Stimulated activated CD4-positive, alpha-beta T cell treated with anti-CD3 and anti-CD28 coated beads, Interleukin-1b, Interleukin-23, amount 100 ng/mL, for 24 hours (primary cell): ENCODE measurements at places on chromosomes 7 and 10.

DNA sequence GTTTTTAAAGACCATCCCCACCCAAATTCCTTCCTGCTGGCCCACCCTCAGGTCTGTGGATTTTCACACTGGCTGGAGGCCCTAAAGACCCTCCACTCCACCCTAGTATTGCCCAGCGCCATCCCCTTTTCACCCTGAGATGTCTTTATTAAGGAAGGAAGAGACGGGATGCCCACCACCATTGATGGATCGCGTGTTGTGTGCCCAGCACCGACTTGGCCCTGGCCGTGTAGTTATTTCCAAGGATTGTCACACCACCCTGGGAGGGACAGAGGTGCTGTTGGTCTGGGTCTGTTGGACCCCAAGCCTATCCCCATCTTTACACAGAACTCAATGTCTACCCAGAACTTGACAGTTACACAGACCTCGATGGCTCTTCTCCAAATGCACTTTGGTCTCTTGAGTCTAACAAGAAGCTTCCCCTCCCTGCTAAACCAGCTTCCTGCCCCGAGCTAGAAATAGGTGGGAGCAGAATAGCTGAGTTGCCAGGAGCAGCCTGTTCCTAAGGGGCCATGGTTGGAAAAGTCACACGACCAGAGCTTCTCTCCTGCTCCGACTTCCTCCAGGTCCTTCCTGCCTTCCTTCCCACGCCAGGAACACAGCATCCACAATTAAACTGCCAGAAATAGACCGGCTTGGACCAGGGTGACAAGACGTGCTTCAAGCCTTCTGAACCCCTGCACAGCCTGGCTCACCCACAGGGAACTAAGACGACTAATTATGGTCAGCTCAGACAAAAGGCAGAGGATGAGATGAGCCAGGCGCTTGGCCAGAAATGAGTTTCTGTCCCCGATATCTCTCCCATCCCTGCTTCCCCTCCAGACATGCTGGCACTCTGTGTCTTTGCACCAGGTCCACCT lies 139.5 kb upstream of the CHST15 start:
- no peak for DNase-seq

- no peak for DNase-seq
These were observed 46.6 kb downstream of the MSRB2 start for GRCh38 chr10:23141995-23142394.

DNA sequence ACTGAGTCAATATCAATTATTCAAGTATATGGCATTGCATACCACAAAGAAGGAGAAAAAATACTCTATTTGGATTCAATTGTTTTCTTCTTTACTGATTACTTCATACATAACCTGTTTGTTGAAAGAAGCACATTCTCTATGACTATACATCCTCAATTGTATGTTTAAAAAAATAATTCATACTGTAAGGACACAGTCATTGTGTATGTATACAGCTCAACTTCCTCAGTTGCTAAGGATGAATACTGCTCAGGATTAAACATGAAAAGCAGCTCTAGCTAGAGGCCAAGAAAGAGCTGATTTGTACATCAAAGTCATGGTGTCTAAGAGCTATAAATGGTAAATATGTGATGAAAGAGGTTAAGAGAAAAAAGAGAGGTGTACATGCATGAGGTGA lies 15.8 kb upstream of the BPGM start:
- no peak for DNase-seq

DNA sequence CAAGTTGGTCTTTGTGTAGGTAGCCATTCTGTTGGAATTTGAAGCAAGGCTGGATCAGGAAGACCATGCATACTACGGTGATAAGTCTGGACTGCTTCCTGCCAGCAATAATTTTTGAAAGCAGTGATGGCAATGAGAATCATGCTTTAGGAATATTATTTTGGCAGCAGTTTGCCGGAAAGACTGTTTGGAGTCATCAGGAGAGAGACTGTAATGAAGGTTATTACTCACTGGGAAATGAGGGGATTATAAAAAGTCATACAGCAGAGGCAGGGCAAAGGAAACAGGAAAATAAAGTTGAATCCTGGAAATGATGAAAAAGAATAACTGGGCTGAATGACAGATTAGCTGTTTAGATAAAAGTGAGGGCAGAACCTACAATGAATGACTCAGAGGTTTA lies 1136.8 kb upstream of the AUTS2 start:
- no peak for DNase-seq

- no peak for DNase-seq
These were observed 823.0 kb downstream of the REEP3 start for GRCh38 chr10:64344211-64344610.

- no peak for DNase-seq
These were observed 13.2 kb upstream of the FRMPD2 start for GRCh38 chr10:48287417-48288391.

GRCh38 chr10:104279550-104280259 lies 10.7 kb downstream of the GSTO2 start:
- DNase-seq, result no peak

GRCh38 chr10:131577178-131577555 lies 265.6 kb upstream of the TCERG1L start:
- DNase-seq, result no peak

DNA sequence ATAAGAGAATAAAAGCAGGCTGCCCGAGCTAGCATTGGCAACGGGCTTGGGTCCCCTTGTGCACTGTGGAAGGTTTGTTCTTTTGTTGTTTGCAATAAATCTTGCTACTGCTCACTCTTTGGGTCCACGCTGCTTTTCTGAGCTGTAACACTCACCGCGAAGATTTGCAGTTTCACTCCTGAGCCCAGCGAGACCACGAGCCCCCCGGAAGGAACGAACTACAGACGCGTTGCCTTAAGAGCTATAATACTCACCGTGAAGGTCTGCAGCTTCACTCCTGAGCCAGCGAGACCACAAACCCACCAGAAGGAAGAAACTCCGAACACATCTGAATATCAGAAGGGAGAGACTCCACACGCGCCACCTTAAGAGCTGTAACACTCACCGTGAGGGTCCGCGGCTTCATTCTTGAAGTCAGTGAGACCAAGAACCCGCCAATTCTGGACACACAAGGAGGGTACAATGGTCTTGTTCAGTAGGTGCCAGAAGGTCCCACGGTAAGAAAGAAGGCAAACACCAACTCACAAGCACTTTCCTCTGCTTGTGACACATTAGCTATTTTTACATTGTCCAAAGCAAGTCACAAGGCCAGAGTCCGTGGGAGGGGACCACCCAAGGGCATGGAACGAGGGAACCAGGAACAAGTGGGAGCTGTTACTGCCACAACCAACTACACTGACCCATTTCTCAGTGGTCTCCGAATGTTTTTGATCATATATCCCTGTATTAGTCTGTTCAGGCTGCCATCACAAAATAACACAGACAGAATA lies 29.2 kb upstream of the CACUL1 start:
- no peak for DNase-seq

DNA sequence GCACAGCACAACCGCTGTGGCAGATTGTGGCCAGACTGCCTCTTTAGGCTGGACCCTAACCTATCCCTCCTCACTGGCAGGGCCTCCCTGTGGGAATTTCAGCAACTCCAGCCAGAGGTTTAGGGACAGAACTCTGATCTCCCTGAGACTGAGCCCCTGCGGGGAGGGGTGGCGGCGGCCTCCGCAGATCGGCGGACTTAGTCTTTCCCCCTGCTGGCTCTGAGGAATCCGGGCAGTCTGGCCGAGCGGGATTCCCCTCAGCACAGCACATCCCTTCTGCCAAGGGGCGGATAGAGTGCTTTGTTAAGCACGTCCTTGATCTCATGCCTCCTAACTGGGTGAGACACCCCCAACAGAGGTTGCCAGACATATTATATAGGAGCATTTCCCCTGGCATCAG lies 224.2 kb upstream of the NPY start:
- no peak for DNase-seq

GRCh38 chr7:39410582-39410981 lies 155.6 kb upstream of the YAE1 start:
- no peak for DNase-seq

DNA sequence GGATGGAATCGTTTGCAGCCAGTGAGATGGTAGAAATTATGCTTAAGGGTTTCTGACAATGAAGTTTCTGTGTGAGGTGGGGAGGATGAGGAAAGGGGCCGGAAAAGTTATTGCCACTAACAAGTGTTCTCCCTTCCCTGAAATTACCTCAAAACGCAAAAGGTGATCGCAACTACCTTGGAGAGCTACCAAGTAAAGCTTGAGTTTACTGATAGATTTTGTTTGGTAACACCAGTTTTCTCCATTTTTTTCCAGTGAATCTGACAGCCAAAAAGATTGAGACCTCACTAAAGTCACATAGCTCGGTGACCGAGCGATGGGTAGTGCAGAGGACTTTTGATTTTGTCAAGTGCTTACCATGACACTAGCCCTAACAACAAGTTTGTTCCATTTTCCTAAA lies 1.6 kb downstream of the SUV39H2 start:
- DNase-seq, result no peak

DNA sequence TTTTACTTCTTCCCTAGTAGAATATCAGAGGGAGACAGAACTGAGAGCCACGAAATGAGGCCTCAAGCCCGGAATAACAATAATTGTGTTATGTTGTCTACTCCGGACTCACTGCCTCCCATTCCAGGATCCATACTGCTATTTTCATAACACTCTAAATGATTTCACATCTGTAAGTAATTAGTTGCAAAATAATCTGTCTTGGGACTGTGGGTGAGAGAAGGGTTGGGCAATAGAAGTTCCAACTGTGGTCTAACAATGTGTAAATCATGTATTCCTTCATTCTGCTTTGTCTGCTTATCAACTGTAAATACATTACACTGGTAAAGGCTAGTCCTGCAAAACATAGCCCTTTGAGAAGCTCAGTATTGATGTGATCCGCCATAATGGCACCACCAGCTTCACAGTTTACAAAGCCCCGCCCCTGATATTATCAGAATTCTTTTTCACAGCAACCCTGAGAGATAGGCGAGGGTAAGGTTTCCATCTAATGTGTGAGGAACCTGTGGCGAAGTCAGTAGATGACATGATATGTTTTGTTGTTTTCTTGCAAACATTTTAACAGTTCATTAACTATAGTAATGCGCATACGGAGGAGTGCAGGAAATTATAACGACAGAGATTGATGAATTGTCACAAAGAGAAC lies 265.7 kb upstream of the BMPER start:
- DNase-seq, result no peak

DNA sequence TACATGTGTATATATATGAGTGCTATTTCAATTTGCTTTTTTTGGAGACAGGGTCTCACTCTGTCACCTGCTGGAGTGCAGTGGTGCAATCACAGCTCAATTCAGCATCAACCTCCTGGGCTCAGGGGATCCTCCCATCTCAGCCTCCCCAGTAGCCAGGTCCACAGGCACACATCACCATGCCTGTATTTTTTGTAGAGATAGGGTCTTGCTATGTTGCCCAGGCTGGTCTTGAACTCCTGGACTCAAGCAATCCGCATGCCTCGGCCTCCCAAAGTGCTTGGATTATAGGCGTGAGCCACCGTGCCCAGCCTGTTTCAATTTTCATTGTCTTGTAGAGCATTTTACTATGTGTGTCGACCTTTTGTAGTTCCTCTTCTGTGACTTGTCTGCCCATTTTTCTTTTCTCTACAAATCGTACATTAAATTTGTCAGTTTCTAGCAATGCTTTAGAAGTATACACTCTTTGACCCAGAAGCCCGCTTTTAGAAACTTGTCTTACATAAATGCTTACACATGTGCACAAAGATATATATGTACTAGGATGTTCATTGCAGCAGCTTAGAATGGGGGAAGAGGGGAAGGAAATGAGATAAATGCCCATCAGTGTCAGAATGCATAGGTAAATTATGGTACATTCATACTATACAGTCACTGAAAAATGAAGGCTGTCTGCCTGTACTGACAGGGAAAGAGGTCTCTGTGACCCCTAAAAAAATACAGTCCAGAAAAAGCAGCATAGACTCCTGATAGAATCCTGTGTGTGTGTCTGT lies 12.2 kb upstream of the RFC2 start:
- DNase-seq, result no peak

DNA sequence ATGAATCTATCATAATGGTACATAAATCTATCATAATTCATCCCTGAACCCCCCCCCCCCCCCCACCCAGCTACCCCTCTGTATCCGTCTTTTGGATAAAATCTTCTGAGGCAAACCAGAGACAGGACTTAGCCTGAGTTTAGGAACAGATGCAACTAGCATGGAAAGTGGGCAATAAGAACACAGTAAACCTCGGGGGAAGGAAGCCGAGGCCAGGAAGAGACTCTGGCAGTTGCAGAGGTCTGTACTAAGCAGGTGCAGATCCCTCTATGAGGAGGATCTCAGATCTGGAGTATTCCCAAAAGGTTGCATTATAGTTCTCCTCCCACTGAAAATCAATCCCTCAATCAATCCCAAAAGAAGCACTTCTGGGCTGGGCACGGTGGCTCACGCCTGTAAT lies 87.2 kb downstream of the EBF3 start:
- DNase-seq, result no peak

GRCh38 chr7:521221-522070 lies 1.8 kb upstream of the PDGFA start:
- no peak for DNase-seq

DNA sequence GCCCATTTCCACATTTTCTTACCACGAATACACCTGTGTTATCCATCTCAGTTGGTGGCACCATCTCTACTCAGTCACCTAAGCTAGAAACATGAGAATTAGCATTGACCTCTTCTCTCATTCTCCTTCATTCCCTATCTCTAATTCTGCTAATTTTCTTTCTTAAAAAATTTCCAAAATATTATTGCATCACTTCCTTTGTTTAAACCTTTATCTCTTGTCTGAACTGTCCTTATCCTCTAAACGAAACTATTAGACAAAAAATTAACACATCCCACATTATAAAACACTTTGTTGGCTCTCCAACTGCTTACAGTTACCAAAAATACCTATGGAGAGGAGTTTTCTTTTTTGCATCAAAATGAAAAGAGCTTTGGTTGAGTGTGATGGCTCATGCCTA lies 18.3 kb downstream of the TAF3 start:
- no peak for DNase-seq

DNA sequence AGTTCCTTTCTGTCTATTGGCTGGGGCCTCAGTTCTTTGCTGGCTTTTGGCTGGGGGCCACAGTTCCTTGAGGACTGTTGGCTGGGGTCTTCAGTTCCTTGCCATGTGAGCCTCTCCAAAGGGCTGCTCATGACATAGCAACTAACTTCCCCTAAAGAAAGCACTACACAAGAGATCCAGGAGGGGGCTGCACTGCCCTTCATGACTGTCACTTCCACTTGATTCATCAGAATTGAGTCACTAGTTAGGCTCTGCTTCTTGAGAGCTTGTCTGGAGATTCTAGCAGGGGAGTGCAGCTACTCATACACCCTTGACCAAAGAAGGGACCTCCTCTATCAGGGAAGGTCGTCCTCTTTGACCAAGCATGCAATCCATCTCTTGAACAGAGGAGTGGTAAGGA lies 38.0 kb upstream of the MKX start:
- peak; percentile 8 for DNase-seq

- no peak for DNase-seq
These were observed 69.4 kb upstream of the CAV2 start for GRCh38 chr7:116429986-116430619.

- no peak for DNase-seq
These were observed 274.3 kb downstream of the KLF6 start for GRCh38 chr10:3510741-3511140.
